Activated naive CD4-positive, alpha-beta T cell treated with anti-CD3 and anti-CD28 coated beads, Interleukin-2, amount 10 ng/mL, durations not matched to agents 7 days and 5 days (primary cell): ENCODE measurements at places on chromosomes 1 and 21.

DNA sequence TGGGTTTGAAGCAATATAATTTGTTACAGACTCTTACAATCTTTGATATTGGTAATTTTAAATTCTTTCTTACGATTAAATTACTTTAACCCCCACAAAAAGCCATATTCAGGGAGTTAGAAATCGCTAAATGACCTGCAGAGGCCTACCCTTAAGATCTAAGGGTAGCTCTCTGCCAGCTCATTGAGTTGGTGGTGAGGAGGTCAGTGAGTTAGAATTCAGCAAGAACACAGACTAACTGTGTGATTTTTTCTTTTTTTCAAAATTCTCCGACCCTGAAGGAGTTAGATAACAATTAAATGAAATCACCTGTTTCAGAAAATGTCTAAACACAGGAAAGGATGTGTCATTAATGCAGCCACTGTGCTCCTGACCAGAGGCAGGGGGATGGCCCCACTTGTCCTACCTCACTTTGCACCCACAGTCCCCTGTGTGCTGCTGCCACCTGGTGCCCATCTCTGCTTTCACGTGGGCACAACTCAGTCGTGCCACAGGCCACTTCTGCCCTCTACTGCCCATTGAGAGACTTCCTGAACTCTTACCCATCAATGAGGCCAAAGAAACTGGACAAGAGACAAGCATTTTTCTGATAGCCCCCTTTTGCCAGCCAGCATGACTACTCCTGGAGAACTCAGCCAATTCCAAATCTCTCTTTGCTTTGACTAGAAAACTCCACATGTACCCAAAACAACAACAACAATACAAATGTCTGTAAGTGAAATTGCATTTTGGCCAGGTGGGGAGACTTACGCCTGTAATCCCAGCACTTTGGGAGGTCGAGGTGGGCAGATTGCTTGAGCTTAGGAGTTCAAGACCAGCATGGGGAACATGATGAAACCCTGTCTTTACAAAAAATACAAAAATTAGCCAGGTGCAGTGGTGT, 8.4 kb downstream of the CFAP45 start:
- peak; percentile 86 for DNase-seq

DNA sequence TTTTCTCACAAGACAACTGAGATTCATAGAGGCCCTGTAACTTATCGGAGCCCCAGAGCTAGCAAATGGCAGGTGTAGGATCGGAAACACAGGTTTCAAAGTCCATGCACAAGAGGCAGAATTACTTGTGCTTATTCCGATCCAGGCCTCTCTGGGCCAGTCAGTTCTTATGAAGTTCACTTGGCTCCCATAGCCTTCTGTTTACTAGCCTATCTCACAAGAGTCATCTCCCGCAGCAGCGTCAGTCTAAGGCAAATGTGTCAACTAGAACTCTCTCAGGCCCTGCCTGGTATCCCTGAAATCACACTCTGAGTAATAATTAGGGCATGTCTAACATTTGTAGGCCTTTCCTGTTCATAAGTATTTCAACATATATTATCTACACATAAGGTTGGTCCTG, 43.3 kb downstream of the PHC2 start:
- no peak for DNase-seq

- DNase-seq: no peak
Observed at GRCh38 chr1:1302951-1303509, 4.7 kb downstream of the ACAP3 start.

DNA sequence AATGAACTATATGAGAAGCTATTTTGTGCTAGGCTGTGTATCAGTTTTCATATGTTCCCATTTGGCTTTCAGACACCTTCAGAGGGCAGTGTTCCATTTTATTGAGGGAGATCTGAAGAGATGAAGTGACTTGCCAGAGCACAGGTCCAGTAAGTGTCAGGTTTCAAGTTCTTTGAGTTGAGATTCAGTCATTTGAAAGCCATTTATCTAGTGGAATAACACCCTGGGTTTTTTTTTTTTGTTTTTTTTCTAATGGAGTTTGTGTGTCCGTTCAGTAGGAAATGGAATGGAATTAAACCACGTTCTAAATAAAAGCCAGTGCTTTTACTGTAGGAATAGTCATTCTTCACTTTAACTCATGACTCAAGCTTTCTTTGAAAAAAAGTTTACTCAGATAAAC, 652.9 kb upstream of the USP24 start:
- DNase-seq: no peak
